Activated CD8-positive, alpha-beta memory T cell treated with anti-CD3 and anti-CD28 coated beads, Interleukin-2, amount 50 U/mL, for 48 hours (primary cell): ENCODE measurements at places on chromosomes 16 and 17.

DNA sequence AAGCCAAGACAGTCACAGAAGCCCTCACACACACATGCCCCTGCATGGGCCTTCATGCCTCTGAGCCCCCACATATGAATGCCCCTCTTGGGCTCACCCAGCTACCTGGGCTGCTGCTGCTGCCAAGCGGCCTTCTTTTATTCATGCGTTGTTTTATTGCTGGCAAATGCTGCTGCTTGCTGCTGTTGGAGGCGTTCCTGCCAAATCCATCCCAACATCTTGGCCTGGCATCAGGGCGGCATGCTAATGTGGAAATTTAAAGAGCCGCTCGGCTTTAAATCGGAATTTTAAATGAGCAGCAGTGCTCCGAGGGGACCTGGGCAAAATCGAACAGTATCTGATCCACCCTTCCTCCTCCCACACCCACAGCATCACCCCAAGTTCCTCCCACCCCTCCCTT, 39.0 kb downstream of the NEUROD2 start:
- no peak for DNase-seq

DNA sequence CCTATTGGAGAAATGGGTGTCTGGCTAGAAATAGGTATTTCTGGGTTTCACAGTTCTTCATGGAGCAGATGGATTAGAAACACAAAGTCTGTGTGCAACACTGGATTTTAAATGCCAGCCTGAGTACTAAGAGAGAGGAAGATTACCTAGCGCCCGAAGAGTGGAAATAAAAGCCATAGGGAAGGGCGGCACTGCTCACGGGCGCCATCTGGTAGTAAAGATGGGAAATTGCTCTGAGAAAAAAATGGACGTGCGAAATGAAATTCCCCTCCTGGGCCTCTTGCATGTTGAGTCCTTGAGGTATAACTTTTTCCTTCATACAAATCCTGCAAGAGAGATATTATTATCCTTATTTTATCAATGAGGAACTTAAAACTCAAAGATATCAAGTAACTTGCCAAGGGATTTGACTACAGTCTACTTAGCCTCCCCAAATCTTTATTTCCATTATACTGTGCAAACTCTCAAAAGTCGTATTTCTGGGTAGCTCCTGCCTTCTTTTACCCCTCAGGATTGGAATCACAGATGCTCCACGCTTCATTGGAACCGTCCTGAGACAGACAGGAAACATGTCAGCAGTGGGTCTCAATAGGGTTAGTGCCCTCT, 72.8 kb downstream of the MMD start:
- DNase-seq, result no peak

DNA sequence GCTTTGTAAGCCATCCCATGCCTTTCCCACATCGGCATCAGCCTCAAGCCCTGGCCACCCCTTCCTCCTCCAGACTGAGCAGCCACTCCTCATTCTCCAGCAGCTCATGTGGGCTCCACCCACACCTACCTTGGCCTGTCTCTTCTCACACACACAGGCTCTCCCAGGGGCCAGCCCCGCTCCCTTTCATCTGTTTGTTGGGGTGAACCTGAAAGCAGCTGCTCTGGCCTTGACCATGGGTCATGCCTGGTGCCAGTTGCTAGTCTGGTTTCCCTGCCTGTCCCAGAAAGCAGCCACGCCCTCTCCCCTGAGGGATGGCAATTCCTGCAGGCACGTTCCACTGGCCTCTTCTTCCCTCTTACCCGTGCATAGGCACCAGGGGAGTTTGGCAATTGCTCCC, 11.4 kb upstream of the TMEM238L start:
- DNase-seq, result no peak

DNA sequence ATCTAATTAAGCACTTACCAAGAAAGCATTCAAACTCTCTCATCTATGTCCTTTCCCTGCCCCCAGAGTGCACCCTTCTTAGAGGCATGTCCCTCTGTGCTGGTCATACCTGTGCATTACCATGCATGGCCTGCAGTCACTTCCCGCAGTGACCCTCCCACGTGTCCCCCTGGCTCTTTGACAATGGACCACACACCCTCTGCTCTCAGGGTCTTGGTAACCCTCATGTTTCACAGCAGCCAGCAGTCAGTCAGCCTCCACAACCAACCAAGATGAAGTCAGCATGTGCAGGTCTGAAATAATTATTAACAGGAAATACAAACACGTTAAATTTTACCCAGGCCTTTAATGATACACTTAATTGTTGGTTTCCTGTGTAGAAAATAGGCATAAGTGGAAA, 10.1 kb downstream of the KRT33A start:
- no peak for DNase-seq

DNA sequence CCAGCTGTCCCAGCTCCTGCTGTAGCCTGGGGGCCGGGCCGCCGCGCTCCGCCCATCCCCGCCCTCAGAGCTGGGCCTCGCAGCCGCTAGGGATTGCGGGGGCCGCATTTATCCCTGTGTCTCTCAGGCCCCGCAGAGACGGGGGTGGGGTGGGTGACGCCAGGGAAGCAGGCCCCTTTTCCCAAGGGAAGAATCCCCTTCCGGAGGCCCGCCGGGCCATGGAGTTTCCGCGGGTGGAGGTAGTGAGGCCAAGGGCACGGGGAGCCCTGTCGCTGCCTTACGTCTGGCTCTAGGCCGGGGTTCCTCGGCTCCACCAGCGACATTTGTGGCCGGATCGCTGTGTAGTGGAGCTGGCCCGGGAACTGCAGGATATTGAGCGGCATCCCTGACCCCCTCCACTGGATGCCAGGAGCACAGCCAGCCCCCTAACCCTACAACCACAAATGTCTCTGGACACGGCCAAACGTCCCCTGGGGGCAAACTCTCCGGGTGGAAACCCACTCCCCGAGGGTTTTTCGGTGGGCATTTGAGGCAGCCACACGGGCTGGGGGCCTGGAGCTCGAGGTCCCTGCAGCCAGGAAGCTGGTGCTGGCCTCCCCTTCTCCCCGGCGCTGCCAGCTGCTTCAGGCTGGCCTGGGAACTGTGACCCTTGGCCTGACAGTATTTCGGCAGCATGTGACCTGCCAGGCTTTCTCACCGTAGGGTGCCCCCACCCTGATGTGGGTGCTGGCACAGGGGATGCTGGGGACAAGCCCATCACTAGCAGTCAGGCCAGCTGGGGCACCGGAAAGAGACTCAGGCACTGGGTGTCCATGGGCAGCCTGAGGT, 12.0 kb upstream of the CD300A start:
- DNase-seq, result no peak

GRCh38 chr16:88730632-88731607, 24.6 kb downstream of the CTU2 start:
- no peak for DNase-seq

DNA sequence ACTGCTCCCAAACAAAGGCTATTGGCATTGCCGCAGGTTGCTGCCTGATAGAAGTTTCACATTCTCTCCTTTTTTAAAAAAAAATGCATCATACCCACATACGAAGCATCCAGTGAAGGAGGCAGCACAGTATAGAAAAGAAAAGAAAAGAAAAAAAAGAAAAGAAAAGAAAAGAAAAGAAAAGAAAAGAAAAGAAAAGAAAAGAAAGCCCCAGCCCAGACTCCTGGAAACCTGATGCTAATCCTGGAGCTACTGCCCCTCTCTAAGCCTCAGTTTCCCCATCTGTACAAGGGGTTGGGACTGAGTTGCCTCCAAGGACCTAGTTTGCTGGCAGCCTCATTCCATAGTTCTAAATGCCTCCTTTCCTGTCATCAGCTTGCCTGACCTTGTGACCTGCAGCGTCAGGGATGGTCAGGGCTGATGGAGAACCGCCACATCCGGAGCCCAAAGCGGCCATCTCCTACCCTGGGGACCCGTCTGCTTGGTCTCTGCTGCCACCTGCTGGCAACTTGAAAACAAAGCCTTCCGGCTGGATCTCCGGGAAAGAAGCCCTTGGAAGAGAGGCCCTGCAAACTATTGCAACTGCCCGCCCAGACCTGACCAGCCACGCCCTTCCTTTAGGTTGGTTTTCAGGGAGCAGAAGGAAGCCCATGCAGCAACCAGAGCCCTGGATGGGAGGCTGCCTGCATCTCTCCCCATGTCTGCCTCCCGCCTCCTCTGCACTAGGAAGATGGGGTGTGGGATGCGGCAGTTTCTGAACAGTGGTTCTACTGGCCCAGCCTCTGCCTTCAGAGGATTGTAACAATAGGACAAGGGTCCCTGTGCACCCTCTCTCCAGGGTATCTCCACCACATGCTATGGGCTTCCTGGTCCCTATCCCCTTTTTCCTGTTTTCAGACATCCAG, 13.0 kb downstream of the AIPL1 start:
- peak; percentile 90 for DNase-seq

GRCh38 chr16:85461022-85461813, 151.9 kb upstream of the GSE1 start:
- no peak for DNase-seq

DNA sequence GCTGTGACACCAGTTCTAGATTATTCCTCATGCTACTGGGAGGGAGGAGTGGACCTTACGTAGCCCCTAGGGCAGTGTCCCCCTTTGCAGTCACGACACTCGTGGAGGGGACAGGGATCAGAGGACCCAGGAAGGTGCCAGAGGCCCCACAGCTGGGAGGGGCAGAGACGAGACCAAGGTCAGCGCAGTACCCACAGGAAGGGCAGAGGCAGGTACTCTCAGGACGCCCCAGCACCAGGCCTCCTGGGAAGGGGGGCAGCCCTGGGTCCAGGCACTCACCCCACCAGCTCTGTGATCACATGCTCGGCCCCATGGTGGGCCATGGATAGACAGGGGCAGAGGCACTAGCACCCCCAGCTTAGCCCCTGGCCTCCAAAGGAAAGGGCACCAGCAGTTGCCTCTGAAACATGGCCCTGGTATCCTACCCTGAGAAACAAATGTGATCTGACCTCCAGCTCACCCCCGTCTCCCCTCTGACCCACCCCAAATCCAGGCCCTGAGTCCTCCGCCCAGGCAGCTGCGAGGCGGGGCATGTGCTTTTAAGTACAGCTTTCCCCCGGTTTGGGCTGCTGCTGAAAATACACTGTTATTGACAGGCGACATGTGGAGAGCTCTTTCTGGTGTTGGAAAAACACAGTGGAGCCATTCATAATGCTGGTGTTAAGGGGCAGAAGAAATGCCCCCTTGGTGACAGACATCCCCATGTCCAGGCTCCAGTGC, 361.9 kb downstream of the C16orf95 start:
- DNase-seq, result no peak

DNA sequence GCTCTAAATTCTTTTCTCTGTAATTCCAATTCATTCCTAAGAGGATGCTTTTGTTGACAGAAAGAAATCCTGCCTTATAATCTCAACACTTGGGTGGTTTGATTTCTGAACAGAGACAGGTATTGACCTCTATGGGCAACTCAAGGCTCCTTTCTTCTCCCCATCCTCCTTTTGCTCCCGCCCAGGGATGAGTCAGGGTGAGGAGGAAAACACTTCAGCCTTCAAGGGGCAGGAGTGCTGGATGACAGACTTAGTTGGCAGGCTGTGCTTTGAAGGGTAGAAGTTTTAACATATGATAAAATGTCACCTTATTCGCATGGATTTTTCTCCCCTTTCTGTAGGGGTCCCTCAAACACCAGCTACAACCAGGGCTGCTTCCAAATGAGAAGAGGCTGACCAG, 16.7 kb upstream of the TOM1L1 start:
- DNase-seq, result no peak

GRCh38 chr16:87976665-87977064, 25.4 kb downstream of the BANP start:
- no peak for DNase-seq

DNA sequence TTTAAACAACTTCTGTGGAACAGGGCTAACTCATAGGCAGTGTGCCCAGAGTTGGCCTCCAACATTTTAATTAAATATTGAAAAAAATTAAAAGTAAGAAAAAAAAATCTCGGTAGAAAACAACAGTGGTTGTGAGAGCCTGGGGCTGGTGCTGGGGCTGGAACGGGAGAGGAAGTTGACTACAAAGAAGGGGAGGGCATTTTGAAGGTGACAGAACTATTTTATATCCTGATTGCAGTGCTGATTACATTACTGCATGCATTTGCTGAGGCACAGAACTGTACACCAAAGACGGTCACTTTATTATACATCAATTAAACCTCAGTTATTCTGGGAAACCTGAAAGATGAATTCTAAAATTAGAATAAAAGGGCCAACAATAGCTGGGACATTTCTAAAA, 142.5 kb downstream of the PARN start:
- no peak for DNase-seq

- DNase-seq, result no peak
Measured at GRCh38 chr16:54976651-54977200, 46.1 kb downstream of the IRX5 start.

GRCh38 chr17:79833110-79833450, 6.2 kb downstream of the CBX4 start:
- DNase-seq, result no peak

DNA sequence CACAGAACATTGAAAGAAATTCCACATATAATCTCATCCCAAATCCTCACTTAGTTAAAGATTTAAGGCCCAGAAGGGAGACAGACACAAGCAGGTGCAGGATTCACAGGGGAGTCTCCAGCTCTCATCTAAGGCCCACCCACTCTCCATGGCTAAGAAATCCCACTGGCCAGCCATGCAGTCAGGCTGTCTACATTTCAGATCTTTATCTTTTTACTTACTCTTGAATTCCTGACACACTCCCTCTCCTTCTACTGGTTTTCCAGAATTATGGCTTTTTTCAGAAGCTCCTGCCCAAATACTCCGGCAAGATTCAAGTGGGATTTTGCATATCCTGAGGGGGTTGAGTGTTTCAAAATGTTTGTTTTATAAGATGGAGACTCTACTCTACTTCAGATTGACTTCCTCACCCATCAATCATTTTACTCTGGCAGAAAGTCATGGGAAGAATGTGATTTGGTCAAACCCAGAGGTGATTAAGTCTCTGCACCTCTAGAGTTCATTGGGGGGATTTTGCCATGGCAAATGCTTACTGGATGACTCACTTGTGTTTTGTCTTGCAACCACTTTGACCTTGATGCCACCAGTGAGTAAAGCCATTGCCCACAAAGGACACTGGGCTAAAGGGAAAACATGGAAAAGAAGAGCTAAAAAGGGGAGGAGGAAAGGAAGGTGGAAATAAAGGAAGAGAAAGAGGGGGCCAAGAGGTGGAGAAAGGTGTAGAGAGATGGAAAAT, 688.8 kb upstream of the SALL1 start:
- DNase-seq, result no peak

DNA sequence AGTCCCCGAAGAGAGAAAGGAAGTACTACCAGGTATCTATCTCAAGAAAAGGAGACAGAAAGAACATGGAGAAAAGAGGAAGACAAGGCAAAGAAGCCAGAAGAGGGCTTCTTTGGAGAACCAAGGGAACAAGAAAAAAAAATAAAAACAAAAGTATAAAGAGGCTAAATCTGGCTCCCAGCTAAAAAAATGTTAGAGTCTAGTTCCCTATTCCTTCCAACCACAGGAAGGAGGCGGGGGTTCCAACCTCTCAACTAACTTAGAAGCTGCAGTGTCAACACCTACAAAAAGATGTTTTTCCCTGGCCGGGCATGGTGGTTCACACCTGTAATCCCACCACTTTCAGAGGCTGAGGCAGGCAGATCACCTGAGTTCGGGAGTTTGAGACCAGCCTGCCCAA, 13.4 kb downstream of the UTP6 start:
- no peak for DNase-seq

GRCh38 chr17:67021743-67022450, 22.5 kb upstream of the CACNG1 start:
- no peak for DNase-seq
